ENCODE measurements at places on chromosomes 1 and 21.
A peak's percentile ranks its signal among the peaks of the same experiment; 100 is the strongest.

DNA sequence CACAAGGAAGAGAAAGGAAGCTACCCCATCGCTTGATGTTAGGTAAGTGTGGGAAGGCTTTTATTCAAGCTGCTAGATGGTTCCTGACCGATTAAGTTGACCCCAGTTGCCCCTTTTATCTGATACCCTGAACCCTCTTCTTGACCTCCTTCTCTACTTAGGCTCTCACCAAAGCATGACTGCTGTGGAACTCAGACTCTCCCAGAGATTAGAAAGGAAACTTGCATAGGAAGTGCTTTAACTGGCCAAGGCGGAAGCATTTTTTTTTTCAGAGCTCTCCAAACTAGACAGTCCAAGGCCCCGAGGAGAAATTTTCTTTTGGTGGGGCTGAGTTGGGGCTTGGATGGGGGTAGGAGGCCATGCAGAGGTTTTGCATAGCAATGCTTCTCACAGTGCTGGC is 101.3 kb upstream of the USP24 start:
- DNase-seq: no peak

DNA sequence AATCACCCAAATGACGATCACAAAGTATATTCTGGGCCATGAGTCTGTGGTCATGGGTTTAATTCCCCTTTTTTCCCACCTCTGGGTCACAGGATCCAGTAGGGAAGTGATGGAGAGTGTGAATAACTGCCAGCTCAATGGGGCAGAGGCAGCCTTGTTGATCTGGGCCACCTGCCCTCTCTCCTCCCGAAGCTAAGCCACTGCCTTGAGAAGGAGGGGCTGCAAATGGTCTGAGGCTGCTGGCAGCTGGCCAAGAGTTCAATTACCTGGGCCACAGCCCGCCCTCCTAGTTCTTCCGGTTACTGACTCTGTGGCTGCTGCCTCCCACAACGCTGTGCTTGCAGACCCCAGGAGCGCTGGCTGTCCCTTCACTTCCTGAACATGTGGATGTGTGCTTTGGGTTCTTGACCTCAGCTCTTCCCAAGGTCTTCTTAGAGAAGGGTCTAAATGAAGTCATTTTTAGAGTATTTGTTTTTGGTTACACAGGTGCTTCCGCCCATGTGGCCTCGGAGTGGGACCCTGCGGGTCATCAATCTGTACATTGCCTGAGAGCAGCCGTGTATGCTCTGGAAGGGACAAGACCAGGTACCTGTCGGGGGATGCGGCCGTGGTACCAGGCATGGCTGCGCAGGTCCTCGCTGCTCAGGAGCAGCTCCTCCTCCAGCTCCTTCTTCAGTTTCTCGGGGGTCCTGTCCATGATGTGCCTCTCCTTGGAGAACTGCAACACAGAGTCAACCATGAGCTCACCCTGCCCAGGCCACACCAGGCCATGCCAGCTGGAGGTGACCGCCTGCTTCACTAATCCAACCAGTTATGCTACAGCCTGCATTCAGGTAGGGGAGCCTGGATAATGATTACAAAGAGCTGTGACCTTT is 89.7 kb downstream of the BCAR3 start:
- DNase-seq: no peak

DNA sequence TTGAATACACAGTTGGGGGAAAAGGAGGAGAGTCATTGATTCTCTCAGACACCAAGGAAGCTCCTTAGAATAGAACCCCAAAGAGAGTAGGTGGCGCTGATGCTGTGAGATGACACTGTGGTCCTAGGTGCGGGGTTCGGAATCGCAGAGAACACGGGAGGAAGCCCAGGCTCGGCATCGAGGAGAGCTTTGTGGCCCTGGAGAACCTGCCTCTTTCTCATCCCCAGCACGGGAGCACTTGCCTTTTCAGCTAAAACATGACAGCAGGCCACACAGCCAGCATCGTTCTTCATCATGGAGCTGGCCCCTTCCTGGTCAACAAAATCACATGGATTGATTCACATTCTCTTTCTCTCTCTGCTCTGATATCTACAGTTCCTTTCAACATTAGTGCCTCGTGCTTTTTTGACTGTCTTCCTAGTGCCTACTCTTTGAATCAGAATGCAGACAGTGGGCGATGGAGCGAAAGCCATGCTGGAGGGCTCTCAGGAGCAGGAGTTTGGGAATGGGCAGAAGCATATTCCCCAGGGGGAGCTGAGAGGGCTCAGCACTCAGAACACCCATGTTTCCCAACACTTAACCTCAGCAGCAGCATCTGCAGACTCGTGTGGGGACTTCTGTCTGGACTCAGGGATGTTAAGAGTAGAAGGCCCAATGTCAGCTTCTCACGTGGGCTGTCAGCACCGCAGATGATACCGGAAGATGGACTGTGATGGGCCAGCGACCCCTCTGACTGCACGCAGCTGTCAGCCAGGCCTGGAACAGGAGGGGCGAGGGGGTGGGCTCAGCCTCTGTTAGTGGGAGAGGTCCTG is 539.4 kb downstream of the KIF26B start:
- no peak for DNase-seq

GRCh38 chr1:5147806-5148205 is 493.4 kb downstream of the AJAP1 start:
- no peak for DNase-seq

DNA sequence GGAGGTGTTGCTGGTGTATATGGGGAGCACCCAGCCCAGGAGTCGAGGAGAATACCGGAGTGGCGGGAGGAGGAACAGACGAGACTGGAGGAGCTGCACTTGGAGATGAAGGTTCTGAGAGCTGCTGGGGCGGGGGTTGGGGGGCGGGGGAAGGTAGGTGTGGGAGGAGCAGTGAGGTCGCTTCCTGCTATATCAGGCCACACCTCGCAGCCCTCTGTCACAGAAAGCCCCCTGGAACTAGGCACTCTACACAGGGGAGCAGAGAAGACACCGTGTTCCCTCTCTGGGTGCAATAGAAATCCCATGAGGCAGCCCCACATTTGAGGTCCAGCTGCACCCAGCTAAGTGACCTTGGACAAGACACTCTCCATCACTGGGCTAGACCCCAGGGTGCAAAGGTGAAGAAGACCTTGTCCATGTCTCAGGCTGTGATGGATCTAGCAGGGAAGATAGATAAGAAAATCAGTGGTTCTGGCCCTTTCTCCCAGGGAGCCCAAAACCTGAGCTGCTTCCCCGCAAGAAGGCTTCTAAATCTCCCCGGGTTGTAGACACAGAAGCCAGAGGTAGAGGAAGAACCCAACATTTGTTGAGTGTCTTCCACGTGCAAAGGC is 155.8 kb upstream of the EDN2 start:
- no peak for DNase-seq

DNA sequence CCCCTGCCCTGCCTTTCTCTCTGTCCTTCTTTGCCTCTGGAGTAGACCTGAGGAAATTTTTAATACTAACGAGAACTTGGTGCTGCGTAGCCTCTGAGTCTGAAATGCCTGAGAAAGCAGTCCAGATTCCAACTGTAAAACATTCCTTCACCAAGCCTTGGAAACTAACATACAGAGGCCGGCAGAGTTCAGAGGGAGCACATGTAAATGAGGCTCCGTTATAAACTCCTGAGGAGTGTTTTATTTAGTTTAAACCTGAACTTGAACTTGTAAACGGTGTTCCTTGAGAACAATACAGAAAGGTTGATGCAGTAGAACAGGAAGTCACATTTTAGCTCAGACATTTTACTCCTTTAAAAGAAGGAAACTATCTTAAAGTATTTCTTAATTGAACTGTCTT is 280.7 kb downstream of the TM2D1 start:
- no peak for DNase-seq

DNA sequence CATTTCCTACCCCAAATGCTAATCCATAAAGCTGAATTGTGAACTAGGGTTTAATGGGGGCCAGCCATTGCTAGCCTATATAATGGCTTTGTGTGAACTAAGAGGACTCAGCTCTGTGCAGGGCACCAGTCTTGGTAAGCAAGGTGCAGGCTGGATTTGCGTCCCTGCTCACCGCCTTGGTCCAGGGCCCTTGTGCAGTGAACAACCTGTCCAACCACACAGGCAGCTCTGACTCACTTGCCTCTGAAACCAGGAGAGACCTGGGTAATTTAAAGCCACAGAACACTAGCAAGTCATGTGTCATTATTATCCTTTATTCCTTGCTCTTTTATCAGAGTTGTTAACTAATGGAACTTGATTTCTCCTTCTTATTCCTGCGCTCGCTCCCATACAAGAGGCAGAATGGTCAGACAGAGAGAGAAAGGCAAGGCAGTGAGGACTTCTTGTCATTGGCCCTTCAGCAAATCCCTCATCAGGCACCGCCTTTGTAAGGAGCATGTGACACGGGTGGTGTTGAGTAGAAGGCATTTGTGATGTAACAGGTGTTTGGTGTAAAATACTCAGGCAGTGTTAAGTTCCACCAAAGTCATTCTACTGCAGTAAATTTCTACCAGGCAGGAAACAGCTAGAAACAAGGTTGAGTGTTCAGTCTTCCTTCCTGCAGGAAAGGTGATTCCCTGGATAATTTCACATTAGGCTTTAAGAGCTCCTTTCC is 67.3 kb upstream of the OLIG2 start:
- DNase-seq: no peak

DNA sequence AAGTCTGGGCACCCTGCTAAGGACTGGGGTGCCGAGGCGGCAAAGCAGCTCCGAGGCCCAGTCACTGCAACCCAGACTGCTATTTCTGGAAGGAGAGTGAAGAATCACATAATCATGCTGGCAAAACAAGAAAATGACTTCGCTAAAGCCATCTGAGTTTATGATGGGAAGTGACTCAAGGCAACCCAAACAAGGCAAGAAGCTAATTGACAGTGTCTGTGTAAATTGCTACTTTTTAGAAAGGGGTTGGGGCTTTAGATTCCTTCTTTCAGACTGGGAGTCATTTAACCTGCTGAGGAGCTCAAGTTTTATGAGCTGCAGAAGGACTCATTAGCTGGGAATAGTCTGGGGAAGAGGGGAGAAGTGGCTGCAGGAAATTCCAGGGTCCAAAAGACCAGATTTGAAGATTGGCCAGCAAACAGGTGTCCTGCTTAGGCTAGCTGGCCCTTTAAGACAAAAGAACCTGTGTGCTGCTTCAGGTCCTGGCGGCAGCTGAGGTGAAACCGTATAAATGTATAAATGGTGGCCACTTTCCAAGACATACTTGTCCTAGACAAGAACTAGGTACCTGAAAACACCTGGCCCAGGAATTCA is 28.1 kb downstream of the TSHB start:
- no peak for DNase-seq

- no peak for DNase-seq
Observed at GRCh38 chr1:87986130-87986866, 657.6 kb downstream of the LMO4 start.

GRCh38 chr1:19644681-19645410 is 735 bp downstream of the NBL1 start:
- DNase-seq: peak; percentile 88

DNA sequence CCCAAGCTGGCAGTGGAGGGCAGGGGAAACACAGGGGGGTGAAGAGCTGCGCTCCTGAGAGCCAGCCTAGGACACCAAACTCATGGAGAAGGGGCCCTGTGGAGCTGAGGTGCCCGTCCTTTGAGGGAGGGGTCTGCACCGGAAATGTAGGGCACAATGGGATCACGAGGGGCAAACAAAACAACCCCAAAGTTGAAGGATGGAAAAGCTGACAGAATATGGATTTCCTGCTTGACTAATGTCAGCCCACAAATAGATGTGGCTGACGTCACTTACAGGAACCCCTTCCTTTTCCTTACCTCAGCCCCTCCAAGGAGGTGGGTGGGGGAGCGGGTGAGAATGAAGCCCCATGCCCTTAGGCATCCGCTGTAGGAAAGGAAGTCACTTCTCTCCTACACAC is 110.9 kb downstream of the KCNN3 start:
- peak; percentile 88 for DNase-seq

DNA sequence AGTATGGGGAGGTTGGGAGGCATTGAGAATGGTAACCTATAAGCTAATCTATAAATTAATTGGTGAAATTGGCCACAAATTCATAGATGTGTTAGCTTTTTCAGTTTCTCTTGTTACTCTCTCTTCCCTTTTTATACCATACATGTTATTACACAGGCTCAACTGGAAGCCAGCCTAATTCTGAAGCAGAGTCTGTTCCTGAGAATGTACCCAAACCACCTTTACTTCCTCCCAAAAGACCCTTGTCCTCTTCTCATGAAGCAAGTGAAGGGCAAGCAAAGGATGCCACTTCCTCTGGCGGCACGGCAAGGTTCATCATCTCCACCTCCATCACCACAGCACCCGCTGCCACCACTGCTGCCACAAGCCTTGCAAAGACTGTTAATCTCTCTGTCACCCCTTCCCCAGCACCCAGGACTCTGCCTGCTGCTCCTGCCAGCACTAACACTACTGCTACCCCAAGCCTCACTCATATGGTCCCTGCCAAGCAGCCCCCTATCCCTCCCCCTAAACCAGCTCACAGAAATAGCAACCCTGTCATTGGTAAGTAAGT is 39.5 kb upstream of the RCC1 start:
- no peak for DNase-seq

DNA sequence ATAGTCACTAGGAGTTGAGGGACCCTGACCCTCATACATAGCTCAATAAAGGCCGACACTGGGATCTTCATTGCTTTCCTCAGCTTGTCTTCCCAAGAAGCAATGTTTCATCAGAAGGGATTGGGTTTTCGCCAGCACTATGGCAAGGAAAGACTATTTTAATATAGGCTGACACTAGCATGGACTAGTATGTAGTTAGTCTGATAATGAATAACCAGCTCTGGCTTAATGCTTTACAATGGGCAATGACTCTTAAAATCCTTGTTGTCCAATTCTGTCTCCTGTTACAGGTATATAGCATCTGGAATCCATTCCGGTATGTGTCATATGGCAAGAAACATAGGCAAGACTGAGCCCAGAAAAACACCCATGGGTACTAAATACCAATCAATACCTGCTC is 15.3 kb upstream of the SYT2 start:
- no peak for DNase-seq

DNA sequence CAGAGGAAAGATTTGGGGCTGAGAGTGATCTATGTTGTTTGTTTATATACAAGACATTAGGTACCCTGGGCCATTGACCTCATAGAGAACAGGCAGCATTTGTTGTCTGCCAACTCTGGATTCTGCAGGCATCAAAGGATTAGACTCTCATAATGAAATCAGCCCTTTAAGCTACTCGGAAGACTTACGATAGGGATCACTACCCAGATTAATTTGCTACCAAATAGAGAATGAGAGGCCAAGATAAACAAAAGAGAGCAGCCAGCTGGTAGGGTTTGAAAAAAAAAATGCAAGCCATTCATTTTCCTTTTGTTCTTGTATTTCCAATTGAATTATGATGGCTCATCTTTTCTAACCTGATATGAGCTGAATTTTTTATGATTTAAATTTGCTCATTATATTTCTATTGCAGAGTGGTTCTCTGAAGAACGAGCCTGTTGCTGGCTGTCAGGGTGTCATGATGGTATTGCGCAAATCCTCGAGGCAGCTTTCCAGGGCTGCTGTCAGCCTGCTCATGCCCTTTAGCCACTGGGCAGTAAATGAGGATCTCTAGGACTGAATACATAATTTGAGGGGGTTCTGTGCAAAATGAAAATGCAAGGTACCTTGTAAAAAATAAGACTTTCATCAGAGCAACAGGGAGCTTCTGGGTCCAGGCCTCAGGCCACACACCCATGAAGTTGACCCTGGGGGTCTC is 116.4 kb upstream of the KCNJ15 start:
- no peak for DNase-seq

- no peak for DNase-seq
Observed at GRCh38 chr21:16162953-16163352, 433.2 kb downstream of the USP25 start.
